ENCODE measurements at places on chromosomes 6 and 20.
A peak's percentile ranks its signal among the peaks of the same experiment; 100 is the strongest.

DNA sequence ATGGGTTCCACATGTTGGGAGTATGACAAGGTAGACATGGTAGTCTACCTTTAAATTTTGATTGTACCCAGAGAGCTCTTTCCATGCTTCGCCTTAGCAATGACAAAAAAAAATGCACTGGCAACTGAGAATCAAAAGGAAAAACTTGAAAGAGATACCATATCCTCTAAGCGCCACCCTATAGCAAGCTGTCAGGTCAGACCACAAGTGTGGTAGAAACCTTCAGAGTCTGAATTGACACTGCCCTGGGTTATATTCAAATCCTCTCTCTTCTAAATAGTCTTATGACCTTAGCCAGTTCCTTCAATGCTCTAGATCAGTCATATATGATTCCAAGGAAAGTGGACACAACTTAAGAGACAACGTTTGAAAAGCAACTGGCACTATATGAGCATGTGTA, 45.6 kb upstream of the SMLR1 start:
- no peak for DNase-seq

DNA sequence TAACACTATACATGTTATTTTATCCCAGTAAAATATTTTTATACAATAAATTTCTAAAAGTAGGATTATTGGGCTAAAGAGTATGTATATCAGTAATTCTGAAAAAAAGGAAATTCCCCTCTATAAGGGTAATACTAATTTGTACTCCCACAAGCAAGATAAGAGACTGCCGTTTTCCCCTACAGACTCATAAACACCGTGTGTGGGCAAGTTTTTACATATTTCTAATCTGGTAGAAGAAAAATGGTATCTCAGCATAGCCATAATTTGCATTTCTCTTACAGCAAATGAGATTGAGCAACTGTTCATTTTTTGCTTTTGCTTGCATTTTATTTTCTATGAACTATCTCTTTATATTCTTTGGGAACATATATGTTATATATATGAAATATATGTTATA, 26.0 kb upstream of the MYMX start:
- no peak for DNase-seq

- no peak for DNase-seq
Observed at GRCh38 chr6:16623731-16624130, 137.5 kb downstream of the ATXN1 start.

- no peak for DNase-seq
Observed at GRCh38 chr20:61953037-61954021, 112.4 kb downstream of the TAF4 start.

DNA sequence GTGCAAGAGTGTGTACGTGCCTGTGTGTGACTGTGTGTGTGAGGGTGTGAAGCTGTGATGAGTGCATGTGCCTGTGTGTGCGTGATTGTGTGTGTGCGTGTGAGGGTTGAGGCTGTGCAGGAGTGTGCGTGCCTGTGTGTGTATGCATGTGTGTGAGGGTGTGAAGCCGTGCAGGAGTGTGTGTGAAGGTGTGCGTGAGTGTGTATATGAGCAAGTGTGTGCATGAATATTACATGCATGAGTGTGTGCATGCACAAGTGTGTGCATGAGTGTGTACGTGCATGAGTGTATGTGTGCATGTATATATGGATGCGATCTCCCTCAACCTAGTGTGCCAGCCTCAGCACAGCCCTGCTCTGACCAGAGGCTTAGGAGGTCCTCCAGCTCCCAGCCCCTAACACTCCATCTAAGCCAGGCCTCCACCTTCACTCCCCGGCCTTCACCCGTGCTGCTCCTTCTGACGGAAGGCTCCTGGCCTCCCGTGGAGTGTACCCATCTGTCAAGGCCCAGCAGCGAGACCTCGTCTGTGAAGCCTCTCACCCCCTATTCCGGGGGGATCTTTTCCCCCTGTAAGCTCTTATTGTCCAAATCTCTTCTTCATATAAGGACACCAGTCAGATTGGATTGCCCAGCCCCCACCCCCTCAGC, 19.9 kb upstream of the PHACTR3 start:
- no peak for DNase-seq

DNA sequence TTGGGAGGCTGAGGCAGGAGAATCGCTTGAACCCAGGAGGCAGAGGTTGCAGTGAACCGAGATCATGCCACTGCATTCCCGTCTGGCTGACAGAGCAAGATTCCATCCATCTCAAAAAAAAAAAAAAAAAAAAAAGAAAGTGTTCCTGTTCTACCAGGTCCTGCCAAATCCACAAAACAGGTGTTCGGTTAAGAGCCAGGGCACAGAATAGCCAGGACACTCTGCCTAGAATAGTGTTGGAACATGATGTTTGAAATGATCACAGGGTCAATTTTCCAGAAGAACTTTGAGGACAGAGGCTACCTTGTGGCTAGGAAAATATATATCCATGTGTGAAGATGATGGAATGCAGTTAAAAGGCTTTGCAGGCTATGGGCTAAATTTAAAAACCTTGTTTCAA, 63.6 kb upstream of the TRAF3IP2 start:
- DNase-seq, result no peak

GRCh38 chr20:63567386-63568169, 6.5 kb downstream of the HELZ2 start:
- DNase-seq, result peak; percentile 53

- no peak for DNase-seq
Observed at GRCh38 chr6:93017626-93018025, 401.7 kb downstream of the EPHA7 start.

GRCh38 chr6:39240155-39240757, 11.0 kb upstream of the KCNK5 start:
- DNase-seq, result no peak

DNA sequence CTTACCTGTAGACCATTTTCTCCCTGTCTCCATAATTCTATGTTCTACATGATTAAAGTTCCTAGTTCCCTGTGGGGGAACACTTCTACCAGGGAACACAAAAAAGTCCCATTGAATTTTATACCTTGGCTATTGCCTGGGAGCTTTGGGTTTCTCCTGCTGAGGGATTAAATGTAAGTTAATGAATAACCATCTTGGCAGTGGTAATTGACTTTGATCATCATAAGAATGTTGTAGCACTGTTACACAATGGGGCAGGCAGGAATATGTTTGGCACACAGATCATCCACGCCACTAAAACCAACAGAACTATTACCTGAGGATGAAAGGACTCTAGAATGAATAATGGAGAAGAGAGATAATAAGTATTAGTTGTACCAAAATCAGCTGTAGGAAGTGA, 1106.2 kb upstream of the GJE1 start:
- DNase-seq, result no peak

- no peak for DNase-seq
Observed at GRCh38 chr20:910870-911770, 5.0 kb downstream of the ANGPT4 start.

GRCh38 chr20:62907384-62908317, 18.7 kb downstream of the DIDO1 start:
- peak; percentile 70 for DNase-seq

GRCh38 chr20:44552950-44553908, 29.1 kb upstream of the PKIG start:
- DNase-seq, result no peak
